ENCODE measurements at places on chromosomes 11 and 22. TPM values are rescaled to one million over a fixed set of nuclear protein-coding genes. Genes with fewer than 3 reads are reported as not detected.

- DNase-seq, result no peak
Observed at GRCh38 chr22:28783786-28784671, 11.5 kb downstream of the CCDC117 start.

- no peak for DNase-seq
Observed at GRCh38 chr11:74592063-74592440, 330 bp upstream of the POLD3 start.

UPK2 gene
- not detected for total RNA-seq

PRR5L gene
- total RNA-seq, result 43.6 TPM

CD3G gene
- total RNA-seq, result 138 TPM

Measured in activated CD4-positive, alpha-beta memory T cell treated with anti-CD3 and anti-CD28 coated beads for 36 hours (primary cell).